Cardiac septum (tissue), 1 donor: ENCODE measurements at places on chromosomes 13 and 19. TPM values are rescaled to one million over a fixed set of nuclear protein-coding genes. Genes with fewer than 3 reads are reported as not detected.

The ONECUT3 gene
- not detected for total RNA-seq

The CCDC8 gene
- 34.2 TPM for total RNA-seq

- DNase-seq, result no peak
Observed at GRCh38 chr13:102697929-102698648, 3.2 kb upstream of the METTL21C start.

GRCh38 chr13:46858776-46859175, 38.1 kb downstream of the HTR2A start:
- DNase-seq, result no peak
